ENCODE measurements at places on chromosomes 7 and 10.

GRCh38 chr7:39588416-39588815, 22.2 kb downstream of the YAE1 start:
- DNase-seq, result no peak

DNA sequence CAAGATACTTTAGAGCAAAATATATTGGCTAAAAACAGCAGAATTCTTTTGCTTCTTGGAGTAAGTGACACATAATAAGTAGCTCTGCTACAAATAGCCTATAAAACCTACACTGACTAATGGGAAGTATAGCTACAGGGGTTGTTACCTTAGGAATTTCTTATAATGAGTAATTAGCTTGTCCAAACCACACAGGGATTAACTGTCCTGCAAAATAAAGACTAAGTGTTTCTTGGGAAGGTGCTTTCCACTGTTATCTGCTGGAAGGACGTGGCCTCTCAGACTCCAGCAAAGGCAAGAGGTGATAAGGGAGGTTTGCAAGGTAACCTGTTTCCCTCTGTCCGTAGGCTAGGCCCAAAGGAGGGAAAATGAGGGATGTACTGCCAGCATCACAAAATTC, 302.4 kb downstream of the DOCK4 start:
- no peak for DNase-seq

GRCh38 chr7:116499168-116500077, at the start of gene CAV2:
CAV2 (plus strand) TSS chr7:116499738; CDS start chr7:116499782, 44 bp downstream.
- DNase-seq, result peak; percentile 32

DNA sequence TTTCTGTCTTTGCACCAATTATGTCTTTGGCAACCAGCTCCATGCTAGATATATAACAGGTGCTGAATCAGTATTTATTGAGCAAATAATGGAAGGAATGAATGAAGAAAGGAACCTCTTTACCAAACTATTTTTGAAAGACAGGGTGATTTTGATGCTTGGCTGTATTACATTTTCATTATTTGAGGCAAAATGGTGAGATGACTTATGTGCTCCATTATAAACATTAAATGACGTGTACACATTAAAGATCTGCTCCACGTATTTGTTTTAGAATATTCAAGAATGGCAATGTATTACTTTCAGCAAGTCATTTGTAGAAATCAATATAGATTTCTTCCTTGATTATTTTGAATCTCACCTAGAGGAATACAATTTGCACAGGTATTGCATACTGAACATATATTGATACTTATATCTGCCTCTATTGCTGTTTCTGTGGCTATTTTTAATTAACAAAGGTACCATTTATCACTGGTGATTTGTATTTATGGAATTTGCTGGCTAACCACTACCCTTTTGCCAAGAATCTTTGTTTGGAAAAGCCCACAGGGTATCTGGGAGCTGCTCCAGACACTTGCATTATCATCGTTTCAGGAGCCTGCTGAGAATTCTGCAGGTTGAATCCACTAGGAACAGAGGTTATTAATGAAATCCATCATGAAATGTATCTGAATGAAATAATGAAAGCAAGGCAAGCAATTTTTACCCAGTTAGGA, 92.2 kb downstream of the SEMA3C start:
- DNase-seq, result no peak

- no peak for DNase-seq
These were observed 23.9 kb downstream of the KLF6 start for GRCh38 chr10:3761021-3761686.

DNA sequence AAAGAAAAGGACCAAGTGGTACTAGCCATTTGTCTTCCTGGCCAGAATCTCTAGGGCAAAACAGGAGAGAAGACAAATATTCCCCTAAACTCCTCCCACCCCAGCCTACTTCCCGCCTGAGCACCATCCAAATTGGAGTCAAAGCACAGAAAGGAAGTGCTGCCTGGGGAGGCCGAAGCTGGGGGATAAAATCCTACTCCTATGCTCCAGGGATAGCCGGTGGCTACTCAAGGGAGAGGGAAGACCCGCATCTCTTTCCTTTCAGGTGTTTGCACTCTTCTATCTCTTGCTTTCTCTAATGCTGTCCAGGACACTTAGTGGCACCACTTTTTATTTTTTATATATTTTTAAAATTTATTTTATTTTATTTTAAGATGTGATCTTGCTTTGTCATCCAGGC, 7.1 kb upstream of the DUSP5 start:
- DNase-seq, result no peak

DNA sequence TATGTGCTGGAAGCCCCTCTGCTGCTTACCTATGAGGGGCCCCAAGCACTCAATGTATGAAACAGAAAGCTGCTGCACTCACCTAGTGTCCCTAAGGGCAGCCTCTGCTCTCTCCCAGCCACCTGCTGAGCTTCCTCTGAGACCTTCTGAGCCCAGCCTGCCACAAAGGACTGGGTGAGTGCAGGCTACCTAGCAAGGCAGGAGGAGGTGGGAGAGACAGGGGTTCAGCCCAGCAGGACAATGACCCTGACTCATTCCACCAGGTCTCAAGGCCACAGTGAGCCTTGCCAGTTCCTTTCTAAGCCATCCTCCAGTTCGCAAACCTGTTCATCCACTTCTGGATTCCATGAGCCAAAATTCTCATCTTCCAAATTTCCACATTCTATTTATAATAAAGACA, 16.3 kb downstream of the VOPP1 start:
- no peak for DNase-seq

GRCh38 chr7:106629516-106629915, 31.4 kb downstream of the CCDC71L start:
- DNase-seq, result no peak

- DNase-seq, result no peak
These were observed 163.3 kb downstream of the IPMK start for GRCh38 chr10:58104351-58104751.

DNA sequence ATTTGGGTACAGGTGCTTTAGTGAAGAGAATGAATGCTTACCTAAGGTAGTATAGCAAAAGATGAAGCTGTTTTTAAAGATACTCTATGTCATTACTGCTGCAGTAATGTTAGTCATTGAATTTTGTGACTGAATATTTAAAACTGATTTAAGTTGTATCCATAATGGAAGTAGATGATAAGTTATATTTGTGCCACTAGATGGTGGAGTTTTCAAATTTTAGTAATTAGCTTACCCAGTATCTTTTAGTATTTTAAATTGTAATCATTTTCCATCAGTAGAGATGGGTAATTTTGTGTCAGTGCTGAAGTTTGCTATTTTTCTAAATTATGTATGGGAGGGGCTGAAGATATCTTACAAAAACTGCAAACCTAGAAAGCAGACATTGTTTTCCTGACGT, 25.2 kb downstream of the HBP1 start:
- DNase-seq, result no peak

DNA sequence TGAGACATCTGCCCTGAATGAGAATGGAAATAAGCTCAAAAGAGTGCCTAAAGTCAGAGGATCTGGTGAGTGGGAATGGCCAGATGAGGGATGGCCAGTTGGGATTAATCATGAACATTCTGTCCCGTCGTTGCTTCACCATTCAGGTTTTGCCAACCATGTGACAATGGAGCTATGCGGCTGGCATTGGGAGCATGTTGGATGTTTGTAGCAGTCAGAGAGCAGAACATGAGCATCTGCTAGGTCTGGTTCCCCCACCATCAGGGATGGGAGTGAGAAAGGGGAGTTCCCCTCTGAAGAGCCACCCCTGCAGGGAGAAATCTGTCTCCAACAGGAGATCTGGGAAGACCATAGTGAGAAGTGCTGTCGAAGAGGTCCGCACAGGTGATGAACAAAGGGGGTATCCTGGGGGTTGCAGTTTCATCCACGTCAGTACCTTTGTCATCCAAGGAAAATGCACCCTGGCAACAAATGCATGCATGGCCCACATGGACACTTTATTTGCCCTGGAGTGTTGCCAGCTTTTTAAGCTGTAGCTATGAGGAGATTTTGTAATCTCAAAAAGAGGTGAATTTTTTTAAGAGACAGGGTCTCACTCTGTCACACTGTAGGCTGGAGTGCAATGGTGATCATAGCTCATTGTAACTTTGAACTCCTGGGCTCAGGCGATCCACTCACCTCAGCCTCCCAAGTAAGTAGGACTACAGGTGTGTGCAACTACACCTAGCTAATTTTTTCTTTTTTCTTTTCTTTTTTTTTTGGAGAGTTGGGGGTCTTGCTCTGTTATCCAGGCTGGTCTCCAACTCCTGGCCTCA, 190.2 kb downstream of the CAMK1D start:
- no peak for DNase-seq

- no peak for DNase-seq
These were observed 223.0 kb downstream of the ELFN1 start for GRCh38 chr7:1893036-1893435.

- no peak for DNase-seq
These were observed 38.3 kb downstream of the GPRIN2 start for GRCh38 chr10:46518028-46518725.

DNA sequence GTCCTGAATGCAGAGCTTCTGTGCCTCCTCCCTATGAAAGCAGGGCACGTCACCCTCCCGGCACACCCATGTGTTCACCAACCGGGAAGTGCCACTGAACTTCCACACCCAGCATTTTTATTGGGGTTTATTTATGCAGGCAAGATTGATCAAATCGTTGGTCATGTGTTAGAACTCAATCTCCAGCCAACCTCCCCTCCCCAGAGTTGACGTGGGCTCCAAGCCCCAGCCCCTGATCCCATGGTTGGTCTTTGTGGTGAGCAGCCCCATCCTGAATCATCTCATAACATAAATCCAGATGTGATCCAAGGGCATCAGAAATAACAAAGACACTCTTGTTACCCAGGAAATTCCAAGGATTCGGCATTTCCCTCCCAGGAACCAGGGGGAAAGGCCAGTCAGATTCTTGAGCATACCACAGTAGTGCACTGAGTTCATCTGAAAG, 151.2 kb downstream of the TPST1 start:
- no peak for DNase-seq

Measured in GM12892 (cell line).